Progenitor cell of endocrine pancreas (in vitro differentiated cells): ENCODE measurements at places on chromosomes 16 and 17.
A peak's percentile ranks its signal among the peaks of the same experiment; 100 is the strongest.

GRCh38 chr17:66507103-66507923 is 204.9 kb downstream of the PRKCA start:
- DNase-seq = no peak
- H3K36me3 ChIP-seq = no peaks in the 10 kb centered on the region

DNA sequence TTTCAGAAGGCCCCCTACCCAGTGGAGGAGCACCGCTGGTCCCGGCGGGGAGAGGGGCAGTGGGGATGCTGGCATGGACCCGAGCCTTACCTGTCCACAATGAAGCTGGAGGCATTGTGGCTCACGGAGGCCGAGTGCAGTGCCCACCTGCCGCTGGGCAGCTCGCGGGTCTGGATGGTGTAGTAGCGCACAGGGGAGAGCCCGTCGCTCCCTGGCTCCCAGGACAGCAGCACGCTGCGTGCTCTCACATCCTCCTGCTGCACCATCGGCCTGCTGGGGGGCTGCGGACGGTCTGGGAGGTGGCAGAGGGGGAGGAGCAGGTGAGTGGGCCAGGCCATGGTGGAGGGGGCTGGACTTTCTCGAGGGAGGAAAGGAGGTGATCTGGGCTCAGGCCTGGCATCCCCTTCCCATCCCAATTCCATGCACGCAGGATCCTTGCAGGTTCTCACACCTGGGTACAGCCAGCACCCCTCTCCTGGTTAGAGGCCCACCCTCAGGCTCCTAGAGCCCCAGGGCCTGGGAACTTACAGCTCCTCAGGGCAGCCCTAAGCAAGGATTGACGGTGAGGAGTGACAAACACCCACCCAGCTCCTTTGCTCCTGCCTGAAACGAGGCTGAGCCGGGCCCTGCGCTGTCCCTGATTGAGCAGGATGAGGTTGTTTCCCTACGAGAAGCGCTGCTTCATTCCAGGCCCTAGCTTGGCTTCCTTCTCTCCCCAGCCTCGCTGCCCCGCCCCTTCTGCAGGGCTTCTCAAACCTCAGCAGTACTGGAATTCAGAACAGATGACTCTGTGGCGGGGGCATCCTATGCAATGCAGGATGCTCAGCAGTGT is 76.2 kb upstream of the CDC42EP4 start:
- H3K27ac ChIP-seq = no peak overlapping the region
- H3K36me3 ChIP-seq = no peaks in the 10 kb centered on the region
- H3K27me3 ChIP-seq = peaks cover 2% of the 10 kb centered on the region
- no peaks in the 10 kb centered on the region for H3K4me1 ChIP-seq
- H3K4me3 ChIP-seq = no peak overlapping the region
- DNase-seq = no peak

GRCh38 chr17:59846394-59847165 is 46.2 kb downstream of the TUBD1 start:
- H3K4me1 ChIP-seq = peaks cover 42% of the 10 kb centered on the region
- no peak overlapping the region for H3K4me3 ChIP-seq
- H3K36me3 ChIP-seq = peaks cover 10% of the 10 kb centered on the region
- H3K27ac ChIP-seq = peak overlapping the region; percentile 91
- DNase-seq = no peak

DNA sequence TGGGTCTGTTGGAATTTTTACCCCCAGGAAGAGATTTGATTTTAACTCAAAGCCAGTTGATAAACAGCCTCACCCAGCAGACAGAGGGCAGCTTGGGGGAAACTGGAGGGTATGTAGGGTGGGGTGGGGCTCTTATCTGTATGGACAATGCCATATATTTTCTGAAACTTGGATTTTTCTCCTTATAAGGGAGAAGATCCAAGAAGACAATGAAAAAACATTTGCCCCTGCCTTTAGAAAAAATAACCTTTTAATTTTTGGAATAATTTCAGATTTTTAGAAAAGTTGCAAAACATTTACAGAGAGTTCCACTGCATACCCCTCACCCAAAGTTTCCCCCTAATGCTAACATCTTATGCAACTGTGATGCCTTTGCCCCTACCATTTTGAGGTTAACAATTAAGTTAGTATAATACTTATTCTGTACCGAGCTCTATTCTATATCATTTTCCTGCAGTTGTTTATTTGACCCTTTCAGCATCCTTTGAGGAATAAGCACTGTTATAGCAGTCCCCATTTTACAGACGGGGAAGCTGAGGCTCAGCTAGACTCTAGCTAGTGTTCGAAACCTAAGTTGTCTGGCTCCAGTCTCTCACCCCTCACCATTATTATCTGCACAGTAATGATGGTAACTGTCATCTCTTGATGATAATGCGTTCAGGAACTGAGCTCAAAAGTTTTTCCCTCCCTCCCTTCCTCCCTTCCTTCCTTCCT is 66.4 kb downstream of the PRKCB start:
- H3K27ac ChIP-seq = no peak overlapping the region
- H3K27me3 ChIP-seq = peaks cover 30% of the 10 kb centered on the region
- H3K4me3 ChIP-seq = no peak overlapping the region
- no peak for DNase-seq
- no peaks in the 10 kb centered on the region for H3K36me3 ChIP-seq

GRCh38 chr17:49382556-49382955 is 20.5 kb upstream of the ZNF652 start:
- no peaks in the 10 kb centered on the region for H3K4me1 ChIP-seq
- H3K4me3 ChIP-seq = no peak overlapping the region
- no peaks in the 10 kb centered on the region for H3K36me3 ChIP-seq

GRCh38 chr16:80437707-80438106 is 103.1 kb upstream of the DYNLRB2 start:
- no peaks in the 10 kb centered on the region for H3K36me3 ChIP-seq
- peaks cover 14% of the 10 kb centered on the region for H3K4me1 ChIP-seq
- DNase-seq = no peak
- no peak overlapping the region for H3K4me3 ChIP-seq
- H3K27ac ChIP-seq = no peak overlapping the region
- peaks cover 6% of the 10 kb centered on the region for H3K27me3 ChIP-seq

GRCh38 chr17:30567231-30568116 is 90.3 kb downstream of the GOSR1 start:
- no peak overlapping the region for H3K27ac ChIP-seq
- H3K4me3 ChIP-seq = no peak overlapping the region
- DNase-seq = no peak
- H3K36me3 ChIP-seq = no peaks in the 10 kb centered on the region

DNA sequence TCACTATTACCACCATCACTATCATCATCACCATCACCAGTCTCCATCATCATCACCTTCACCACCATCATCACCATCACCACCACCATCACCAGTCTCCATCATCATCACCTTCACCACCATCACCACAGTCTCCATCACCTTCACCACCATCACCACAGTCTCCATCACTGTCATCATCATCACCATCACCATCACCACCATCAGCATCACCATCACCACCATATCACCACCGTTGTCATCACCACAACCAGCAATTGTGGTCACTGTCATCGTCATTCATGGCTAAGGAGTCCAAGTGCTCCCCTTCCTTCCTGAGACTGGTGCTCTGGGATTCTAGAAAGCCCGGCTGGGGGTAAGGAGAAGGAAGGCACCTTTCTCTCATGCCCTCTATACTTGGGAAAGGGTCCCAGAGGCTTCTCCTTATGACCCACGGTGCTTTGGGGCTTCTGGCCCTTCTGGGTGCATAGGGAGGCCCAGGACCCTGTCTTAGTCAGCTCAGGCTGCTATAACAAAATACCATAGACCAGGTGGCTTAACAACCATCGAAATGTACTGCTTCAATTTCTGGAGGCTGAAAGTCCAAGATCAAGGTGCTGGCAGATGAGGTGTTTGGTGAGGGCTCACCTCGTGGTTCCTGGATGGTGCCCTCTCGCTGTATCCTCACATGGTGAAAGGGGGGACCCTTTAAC is 93.4 kb upstream of the GSE1 start:
- peaks cover 2% of the 10 kb centered on the region for H3K36me3 ChIP-seq
- no peak overlapping the region for H3K4me3 ChIP-seq
- H3K27me3 ChIP-seq = no peaks in the 10 kb centered on the region
- no peak for DNase-seq

DNA sequence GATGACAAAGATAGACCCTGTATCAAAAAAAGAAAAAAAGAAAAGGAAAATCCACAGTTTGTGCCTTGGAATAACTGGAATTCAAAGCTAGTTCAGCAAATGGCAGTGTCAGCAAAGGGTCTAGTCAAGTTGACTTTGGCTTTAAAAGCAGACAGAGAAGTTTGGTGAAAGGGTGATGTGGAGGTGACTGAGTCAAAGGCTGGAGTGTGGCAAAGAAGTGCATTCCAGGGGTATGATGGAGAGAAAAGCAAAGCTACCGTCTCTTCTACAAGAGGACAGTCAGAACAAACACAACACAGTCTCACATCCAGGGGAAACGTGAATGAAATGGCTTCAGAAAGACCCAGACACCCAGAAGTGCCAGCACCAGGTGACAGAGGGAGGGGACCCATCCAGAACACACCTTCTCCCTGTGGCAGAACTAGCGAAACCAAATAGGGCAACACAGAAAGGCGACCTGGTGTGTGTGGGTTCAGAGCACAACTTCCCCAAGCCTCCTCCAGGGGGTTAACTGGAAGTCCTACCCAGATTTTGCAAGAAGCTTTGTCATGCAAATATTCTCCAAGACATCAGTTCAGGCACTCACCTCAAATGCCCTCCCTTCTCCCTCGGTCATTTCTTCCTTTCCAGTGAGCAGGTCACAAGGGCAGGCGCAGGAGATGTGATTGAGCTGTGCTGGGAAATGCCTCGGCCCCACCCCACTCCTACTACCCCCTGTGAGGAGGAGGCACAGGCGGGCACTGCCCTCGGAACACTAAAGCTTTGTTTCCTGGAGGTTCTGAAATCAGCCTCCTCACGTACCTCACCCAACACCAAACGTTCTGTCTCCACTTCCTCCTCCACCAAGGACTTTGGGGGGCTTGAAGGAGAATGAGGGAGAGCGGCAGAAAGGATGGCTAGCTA is 481.9 kb downstream of the SOX9 start:
- peaks cover 36% of the 10 kb centered on the region for H3K4me1 ChIP-seq
- H3K27ac ChIP-seq = peak overlapping the region; percentile 41
- no peaks in the 10 kb centered on the region for H3K27me3 ChIP-seq
- DNase-seq = no peak

GRCh38 chr16:2121853-2122252 is 13.8 kb downstream of the PKD1 start:
- no peak overlapping the region for H3K27ac ChIP-seq
- H3K36me3 ChIP-seq = no peaks in the 10 kb centered on the region
- no peak for DNase-seq
- H3K4me3 ChIP-seq = no peak overlapping the region
- peaks cover 3% of the 10 kb centered on the region for H3K4me1 ChIP-seq

DNA sequence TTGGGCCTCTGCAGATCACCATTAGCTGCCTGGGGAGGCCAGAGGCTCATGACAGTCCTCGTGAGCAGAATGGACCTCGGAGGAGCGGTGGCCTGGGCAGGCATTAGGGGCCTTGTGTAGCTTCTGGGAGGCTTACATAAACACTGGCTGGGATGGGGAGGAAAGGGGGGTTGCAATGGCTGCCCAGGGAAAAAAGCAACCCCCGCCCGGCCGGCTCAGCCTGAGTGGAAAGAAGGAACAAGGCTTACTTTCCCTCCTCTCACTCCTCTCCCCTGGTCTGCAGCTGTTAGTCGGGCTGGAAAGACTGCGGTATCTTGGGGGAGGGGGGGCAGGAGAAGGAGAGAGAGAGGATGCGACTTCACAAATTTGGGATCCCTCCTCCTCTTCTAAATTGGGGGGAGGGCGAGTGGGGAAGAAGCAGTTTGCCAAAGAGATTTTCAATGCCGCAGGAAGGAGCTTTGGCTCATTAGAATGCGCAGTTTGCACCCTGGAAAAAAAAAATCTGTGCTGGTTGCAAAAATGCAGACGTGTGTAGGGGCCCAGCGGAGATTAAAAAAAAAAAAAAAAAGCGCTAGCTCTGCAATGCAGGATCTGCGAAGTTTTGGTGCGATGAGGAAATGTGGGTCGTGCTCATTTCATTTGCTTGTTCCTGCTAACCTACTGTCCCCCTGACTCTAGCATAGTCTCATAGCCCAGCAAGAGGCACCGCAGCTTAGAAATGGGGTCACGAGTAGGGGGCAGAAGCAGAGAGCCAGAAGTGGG is 6.6 kb upstream of the NR1D1 start:
- H3K4me1 ChIP-seq = peaks cover 63% of the 10 kb centered on the region
- peak overlapping the region; percentile 35 for H3K27ac ChIP-seq
- H3K27me3 ChIP-seq = peaks cover 17% of the 10 kb centered on the region
- no peak overlapping the region for H3K4me3 ChIP-seq
- H3K36me3 ChIP-seq = no peaks in the 10 kb centered on the region

DNA sequence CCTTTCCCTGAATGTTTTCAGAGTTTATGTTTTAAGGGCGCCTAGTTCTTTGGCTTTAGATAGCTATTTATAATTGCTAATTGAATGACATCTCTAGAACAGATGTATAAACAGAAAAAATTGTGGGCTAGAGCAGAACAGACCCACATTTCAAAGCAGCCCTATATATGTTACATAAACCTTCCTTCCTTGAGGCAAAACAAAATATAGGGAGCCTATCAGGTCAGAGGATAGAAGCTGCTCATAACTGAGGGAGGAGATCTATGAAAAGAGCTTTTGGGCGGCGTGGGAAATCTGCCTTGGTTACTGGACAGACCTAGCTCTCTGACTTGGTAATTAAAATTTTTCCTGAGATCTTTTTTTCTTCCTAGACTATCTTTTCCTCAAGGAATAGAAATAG is 68.4 kb downstream of the SPAG9 start:
- DNase-seq = no peak
- H3K4me3 ChIP-seq = no peak overlapping the region
- no peak overlapping the region for H3K27ac ChIP-seq
- H3K4me1 ChIP-seq = peaks cover 10% of the 10 kb centered on the region
- H3K27me3 ChIP-seq = no peaks in the 10 kb centered on the region

DNA sequence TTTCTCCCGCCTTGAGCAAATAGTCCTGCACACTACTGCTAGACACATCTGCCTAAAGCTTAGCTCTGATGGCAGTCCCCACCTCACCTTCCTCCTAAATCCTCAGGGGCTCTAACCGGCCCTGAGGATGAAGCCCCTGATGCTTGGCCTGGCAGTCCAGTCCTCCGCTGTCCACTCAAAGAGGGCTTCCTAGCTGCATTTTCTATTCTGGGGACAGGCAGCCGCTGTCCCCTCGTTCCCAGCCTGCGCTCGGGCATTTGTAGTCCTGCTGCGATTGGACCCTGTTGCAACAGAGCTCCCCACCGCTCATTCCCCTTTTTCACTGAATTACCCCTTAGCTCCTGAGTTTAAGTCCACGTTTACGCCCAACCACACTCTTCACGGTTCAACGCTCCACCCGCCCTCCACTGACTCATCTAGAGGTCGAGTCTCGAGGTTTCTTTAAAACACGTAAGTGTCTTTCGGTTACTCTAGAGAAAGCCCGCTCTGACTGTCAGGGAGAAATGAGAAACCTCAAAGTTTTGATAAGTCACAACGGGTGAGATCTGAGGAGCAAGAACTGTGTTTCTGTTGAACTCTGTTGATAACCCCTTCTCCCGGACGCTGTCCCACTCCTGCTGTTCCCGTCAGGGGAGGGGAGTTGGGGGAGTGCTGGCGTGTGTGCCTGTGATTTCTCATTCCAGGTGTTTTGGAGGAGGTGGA is 4.5 kb downstream of the CCR7 start:
- H3K4me1 ChIP-seq = no peaks in the 10 kb centered on the region
- H3K27ac ChIP-seq = no peak overlapping the region
- H3K27me3 ChIP-seq = peaks cover 50% of the 10 kb centered on the region
- no peaks in the 10 kb centered on the region for H3K36me3 ChIP-seq
